ENCODE measurements at places on chromosomes 4 and X.

DNA sequence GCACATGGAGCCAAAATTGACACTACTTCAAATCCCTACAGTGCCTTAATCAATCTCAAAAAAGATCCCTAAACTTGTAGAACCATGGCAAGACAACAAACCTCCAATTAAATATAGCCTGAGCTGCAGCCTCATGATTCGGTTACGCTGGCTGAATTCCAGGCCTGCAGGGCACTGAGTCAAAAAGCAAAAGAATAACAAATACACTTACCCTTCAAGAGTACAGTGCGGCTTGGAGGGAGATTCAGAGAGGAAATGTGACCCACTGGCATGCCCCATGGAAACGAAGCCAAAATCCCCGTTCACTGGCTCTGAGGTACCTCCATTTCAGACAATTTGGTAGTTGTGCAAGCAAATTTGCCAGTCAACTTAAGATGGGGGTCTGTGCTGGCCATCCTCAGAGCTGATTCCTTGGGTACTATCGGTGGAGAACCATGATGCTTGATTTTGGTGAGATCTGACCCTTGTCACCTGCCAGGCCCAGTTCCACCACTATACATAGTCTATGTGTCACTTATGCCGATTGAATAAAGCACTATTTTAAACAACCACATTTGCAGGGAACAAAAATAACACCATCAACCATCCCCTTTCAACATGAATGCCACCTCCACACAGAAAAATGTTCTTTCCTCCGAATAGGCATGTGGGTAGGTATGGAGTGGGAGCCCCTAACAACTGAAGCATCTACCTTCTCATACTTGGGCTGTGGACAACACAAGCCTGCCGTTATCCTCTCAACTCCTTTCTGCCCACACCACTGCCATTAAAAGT is 2.1 kb downstream of the C4orf54 start:
- DNase-seq: no peak

- DNase-seq: no peak
These were observed 60.3 kb downstream of the BEND2 start for GRCh38 chrX:18160369-18160768.

GRCh38 chr4:89110541-89110985 is 770 bp upstream of the TIGD2 start:
- no peak for DNase-seq

DNA sequence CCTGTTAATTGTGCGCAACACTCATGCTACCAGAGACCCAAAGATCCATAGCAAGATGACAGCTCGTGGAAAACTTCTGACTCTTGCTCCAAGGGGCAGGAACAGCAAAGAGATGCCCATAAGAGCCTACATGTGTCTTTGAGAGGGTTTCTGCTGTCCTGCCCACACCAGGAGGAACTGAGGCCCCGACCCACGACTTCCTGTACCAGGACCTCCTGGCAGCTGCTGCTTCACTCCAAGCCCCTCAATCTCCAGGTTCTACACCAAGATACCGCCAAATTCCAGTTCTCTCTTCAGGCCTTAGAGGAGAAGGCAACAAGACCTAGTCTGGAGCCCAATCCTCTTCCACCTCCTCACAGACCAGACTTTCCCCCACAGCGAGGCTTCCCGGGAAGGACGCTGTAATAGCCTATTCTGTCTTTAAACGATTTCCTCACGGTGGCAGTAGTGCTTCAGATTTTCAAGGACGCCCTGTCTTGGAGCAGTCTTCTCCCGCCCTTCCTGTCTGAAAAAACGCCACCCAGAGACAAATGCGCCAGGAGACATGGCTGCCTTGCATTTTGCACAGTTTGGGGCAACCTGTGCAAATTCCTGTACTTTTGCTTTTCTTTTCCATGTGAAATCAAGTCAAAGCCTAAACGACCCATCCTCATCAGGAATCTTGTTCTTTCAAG is 230.2 kb upstream of the STK26 start:
- DNase-seq: no peak

- DNase-seq: no peak
These were observed 22.1 kb downstream of the NUDT6 start for GRCh38 chr4:122900314-122900713.

- no peak for DNase-seq
These were observed 1114.6 kb upstream of the AGA start for GRCh38 chr4:178556796-178557195.

GRCh38 chrX:24480400-24480865 is 15.3 kb downstream of the PDK3 start:
- no peak for DNase-seq

DNA sequence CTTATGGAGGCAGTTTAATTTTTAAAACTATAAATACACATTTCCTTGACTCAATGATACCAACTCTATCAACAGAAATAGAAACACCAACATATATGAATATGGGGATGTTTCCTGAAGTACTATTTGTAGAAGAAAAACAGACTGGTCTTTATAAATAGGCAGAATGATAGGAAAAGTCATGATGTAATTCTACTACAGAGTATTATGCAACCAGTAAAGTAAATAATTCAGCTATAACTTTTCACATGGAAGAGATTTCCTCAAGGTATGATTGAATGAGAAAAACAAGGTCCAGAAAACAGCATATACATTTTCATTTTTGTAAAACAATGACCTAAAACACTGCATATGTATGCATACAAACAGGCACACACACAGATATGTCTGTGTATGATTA is 56.2 kb downstream of the GPRIN3 start:
- DNase-seq: no peak

DNA sequence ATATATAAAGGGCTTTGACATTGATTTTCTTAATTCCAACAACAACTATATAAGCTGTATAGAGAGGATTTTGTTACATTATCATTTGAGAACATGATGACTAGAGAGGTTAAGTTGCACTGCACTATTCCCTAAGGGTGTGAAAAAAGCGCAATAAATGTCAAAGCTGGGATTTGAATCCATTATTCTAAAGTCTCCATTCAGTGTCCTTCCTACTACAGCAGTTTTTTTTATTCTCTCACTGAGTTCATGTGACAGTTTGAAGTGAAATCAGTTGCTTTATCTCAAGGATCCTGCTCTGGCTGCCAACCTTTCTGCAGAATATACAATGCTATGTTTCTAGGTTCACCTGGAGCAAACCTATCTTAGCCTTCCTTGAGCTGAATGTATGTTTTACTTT is 177.5 kb downstream of the ANKRD50 start:
- DNase-seq: no peak

DNA sequence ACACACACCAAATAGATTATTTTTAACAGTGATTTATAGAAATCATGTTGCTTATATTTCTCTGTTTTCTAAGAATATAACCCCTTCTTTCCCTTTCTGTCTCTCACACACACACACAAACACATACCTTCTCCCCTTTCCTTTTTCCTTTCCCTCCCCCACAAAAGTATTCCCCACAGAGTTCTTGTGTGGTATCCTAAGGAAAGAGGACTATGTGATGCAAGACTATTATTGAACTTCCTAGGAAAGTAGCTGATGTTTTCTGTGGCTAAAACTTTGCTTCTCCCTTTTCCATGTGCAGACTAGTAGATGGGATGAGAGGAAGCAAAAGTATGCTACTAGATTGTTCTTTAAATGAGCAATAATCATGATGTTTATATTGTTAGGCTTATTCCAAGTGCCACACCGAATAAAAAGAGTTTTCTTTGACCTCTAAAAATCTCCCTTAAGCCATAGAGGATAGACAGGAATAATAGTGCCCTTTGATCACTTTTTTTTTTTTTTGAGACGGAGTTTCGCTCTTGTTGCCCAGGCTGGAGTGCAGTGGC is 38.7 kb downstream of the CPEB2 start:
- no peak for DNase-seq

GRCh38 chr4:178752954-178753525 is 1310.8 kb upstream of the AGA start:
- DNase-seq: no peak

DNA sequence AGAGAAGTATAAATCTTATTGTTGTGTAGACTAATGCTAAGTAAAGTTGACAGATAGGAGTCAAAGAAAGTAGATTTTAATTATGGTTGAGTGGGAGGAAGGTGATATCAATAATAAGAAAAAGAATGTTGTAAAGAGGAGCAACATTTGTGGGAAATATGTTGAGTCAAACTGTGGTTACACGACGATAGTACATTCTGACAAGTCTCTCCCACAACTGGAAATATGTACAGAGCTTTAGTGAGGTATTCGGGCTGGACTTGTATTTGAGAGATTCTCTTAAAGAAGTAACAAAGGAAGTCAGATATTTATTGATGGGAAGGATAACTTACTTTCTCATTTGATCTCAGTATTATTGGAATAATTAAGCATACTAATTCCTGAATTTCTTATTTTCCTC is 525.3 kb upstream of the MAGEB2 start:
- no peak for DNase-seq

DNA sequence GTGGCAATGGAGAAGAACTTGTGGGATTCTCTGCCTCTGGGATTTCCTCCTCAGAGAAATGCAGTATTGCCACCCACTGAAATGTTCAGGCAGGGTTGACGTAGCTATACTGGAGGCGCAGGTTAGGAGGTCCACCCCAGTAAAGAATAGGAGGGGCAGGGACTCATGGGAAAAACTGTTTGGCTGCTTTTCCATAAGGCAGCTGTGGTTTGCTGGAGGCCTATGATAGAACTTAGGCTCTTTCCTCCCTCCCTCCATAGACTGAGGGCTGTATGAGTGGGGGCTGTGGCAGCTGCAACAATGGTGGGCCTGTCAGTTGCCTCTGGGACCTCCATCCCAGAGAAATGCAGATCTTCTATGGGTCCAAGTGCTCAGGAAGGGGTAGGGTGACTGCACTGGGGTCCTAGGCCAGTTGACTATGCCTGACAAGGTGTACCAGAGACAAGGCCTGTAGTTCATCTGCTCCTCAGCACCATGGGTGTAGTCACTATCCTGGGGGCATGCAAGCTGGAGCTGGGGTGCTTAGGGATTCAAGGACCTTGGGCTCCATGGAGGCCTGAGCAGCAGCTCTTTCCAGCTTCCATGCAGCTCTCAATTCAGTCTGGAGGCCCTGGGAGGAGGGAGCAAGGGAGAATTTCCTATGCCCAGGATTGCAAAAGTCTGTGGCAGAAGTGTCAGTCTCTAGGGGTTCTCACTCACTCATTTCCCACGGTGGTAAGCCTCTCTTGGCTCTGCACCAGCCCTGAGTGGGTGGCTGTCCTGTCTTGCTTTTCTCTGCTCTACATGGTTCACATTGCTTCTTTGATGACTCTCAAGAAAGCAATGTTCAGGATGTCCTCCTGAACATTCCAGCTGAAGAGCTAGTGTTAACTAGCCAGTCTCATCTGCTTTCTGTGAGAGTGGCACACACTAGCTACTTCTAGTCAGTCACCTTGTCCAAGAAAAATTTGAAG is 353.0 kb downstream of the IDS start:
- DNase-seq: no peak

DNA sequence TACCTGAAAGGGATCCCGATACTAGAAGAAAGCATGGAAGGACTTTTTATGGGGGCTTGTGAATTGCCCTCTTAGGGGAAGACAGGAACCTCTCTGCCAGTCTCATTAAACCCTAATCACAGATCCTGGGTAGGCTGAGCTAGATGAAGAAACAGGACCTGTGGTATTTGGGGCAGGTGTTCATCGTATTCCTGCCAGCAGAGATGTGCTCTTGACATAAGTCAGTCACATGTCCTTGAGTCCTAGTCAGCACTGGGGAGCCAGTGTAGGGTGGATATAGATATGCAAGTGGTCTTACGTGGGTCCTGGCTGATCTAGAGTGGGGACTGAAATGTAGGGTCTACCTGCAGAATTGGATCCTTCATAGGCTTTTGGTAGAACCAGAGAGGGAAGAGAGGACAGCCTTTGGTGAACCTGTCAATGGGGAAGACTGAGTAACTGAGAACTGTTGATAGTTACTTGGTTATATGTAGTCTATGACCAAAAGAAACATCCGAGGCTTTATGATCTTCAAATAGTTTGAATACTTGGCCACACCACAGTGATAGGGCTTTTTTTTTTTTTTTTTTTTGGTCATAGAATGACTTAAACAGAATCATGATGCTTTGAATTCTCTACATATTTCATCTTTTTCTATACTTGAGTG is 63.5 kb upstream of the WDR1 start:
- DNase-seq: no peak

GRCh38 chr4:47930971-47931804 is 16.8 kb upstream of the NFXL1 start:
- no peak for DNase-seq

DNA sequence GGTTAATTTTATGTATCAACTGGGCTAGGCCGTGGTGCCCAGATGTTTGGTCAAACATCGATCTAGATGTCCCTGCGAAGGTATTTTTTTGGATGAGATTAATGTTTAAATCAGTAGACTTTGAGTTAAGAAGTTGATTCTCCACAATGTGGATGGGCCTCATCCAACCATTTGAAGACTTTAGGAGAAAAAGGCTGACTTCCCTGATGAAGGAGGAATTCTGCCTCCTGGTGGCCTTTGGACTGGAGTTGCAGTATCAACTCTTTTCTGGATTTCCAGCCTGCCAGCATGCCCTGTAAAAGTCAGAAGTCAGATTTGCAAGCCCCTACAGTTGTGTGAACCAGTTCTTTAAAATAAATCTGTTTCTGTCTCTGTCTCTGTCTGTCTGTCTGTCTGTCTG is 91.4 kb downstream of the STK32B start:
- no peak for DNase-seq

GRCh38 chrX:12985331-12985730 is 10.4 kb downstream of the TMSB4X start:
- no peak for DNase-seq

GRCh38 chr4:1731180-1731579 is 9.9 kb downstream of the TACC3 start:
- no peak for DNase-seq

DNA sequence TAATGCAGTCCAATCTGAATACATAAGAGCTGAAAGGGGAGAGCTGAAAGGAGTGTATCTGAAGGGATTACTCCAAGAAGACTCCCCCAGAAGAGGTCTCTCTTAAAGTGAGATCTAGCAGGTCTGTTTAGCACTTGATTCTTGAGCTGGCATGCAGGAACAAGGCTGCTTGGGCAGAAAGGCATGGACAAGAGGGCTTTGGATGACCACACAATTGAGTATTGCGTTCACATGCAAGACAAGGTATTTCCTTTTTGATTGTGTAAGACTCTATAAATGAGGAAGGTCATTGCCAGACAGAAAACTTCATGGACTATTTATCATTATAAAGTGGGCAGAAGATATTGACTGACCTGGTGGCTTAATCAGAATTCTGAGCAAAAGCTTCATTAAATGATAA is 145.5 kb upstream of the AFF2 start:
- no peak for DNase-seq

GRCh38 chrX:5898463-5898862 is 330.2 kb downstream of the NLGN4X start:
- no peak for DNase-seq

- peak; percentile 84 for DNase-seq
These were observed at the start of gene SLC25A4 for GRCh38 chr4:185142912-185143600. Gene SLC25A4 (plus strand): TSS chr4:185143266. CDS start chr4:185143373, 107 bp downstream.

GRCh38 chr4:126973201-126973600 is 659.6 kb upstream of the INTU start:
- DNase-seq: no peak

DNA sequence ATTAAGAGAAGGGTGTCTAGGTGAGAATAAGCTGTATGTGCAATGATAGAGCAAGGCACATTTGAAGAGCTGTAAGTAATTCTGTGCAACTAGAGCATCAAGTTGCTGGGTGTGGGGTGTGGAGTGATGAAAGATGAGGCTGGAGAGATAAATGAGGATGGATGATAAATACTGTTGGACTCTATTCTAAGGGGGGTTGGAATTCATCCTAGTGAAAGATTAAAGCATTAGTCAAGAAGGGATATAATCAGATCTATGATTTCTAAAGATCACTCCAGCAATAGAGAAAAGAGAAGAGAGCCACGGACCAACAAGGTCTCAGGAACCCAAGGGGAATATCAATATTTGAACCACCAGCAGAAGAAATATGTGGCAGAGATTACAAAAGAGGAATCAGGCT is 415.0 kb upstream of the RPS6KA3 start:
- DNase-seq: no peak

Data from activated naive CD4-positive, alpha-beta T cell treated with Interleukin-2 at 50 U/mL for 16 hours (primary cell).